ENCODE measurements at places on chromosomes 2 and 18. TPM values are rescaled to one million over a fixed set of nuclear protein-coding genes. Genes with fewer than 3 reads are reported as not detected.

Gene NTSR2
- not detected for total RNA-seq

GRCh38 chr2:27914041-27914804 is 23.7 kb downstream of the BABAM2 start:
- no peak overlapping the region for H3K27ac ChIP-seq
- DNase-seq = no peak
- no peak overlapping the region for H3K4me3 ChIP-seq

GRCh38 chr18:46051731-46052461 is 20.2 kb downstream of the PSTPIP2 start:
- H3K27me3 ChIP-seq = no peaks in the 10 kb centered on the region
- H3K4me1 ChIP-seq = no peaks in the 10 kb centered on the region
- DNase-seq = no peak
- no peak overlapping the region for H3K4me3 ChIP-seq

- H3K4me3 ChIP-seq = no peak overlapping the region
- H3K27ac ChIP-seq = peak overlapping the region; percentile 19
- no peaks in the 10 kb centered on the region for H3K27me3 ChIP-seq
These were observed 127.6 kb upstream of the LYPD1 start for GRCh38 chr2:132797556-132797955.

Gene CEP192
- 39.9 TPM for total RNA-seq

DNA sequence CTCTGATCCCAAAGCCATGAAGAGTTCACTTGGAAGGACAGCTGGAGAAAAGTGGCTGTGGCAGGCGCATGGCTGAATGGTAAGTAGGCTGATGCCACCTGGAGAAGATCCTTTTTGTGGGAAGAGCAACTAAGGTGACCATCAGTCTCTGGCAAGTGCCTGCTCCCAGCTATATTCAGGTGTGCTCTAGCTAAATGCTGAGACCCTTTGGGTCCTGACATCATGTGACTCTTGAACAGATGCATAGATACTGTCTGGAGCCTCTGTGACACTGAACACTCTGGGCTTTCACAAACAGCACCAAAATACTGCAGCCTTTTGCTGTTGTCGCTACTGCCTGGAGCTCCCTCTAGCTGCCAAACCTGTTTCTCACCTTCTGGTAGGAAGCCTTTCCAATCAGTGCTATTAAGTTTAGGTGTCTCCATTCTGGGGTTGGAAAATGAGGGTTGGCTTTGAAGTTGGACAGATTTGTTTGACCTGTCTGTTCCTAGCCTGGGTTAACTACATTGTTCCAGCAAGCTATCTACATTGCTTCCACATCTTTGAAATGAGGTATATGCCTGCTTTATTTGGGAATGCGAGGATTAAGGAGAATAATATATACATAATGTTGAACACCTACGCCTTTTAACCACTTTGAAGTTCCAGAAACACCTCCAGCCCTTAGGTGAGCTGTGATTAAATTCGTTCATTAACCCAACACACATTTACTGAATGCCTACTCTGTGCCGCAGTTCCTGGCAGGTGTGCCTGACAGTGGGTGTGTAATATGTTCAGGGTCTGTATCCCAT is 3.1 kb downstream of the EGR4 start:
- H3K36me3 ChIP-seq = no peaks in the 10 kb centered on the region
- DNase-seq = no peak
- H3K27me3 ChIP-seq = peaks cover 98% of the 10 kb centered on the region
- peaks cover 7% of the 10 kb centered on the region for H3K4me1 ChIP-seq
- H3K27ac ChIP-seq = no peak overlapping the region

DNA sequence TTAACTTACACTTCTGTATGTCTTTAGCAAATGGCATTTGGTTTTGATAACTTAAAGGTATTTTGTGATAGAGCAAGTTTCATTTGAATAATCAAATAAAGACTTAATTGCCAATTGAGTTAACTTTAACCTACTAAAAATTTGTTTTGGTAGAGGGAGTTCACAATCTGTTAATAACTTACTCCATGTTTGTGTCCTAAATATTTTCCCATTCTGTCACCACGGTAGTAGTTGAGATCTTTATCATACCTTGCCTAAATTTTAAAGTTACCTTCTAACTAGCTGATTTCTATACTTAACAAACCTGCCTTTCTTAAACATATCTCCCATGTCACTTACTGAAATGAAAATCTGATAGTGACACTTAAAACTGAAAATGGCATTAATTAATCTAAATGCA is 127.1 kb downstream of the TMEFF2 start:
- no peak overlapping the region for H3K4me3 ChIP-seq
- no peaks in the 10 kb centered on the region for H3K36me3 ChIP-seq
- no peaks in the 10 kb centered on the region for H3K27me3 ChIP-seq
- no peaks in the 10 kb centered on the region for H3K4me1 ChIP-seq
- no peak for DNase-seq

Gene CRYBA2
- not detected for total RNA-seq

- no peak overlapping the region for H3K27ac ChIP-seq
- no peak overlapping the region for H3K4me3 ChIP-seq
- no peaks in the 10 kb centered on the region for H3K27me3 ChIP-seq
- no peak for DNase-seq
- no peaks in the 10 kb centered on the region for H3K36me3 ChIP-seq
- H3K4me1 ChIP-seq = no peaks in the 10 kb centered on the region
These were observed 175.3 kb upstream of the THUMPD2 start for GRCh38 chr2:39954346-39954745.

GRCh38 chr2:162021516-162022058 is 52.4 kb downstream of the DPP4 start:
- no peak for DNase-seq
- no peaks in the 10 kb centered on the region for H3K27me3 ChIP-seq
- no peaks in the 10 kb centered on the region for H3K36me3 ChIP-seq
- peaks cover 11% of the 10 kb centered on the region for H3K4me1 ChIP-seq
- no peak overlapping the region for H3K27ac ChIP-seq

GRCh38 chr2:38528008-38528442 is 74.7 kb downstream of the HNRNPLL start:
- peak; percentile 60 for DNase-seq
- H3K4me3 ChIP-seq = peak overlapping the region; percentile 29
- no peaks in the 10 kb centered on the region for H3K36me3 ChIP-seq
- H3K27ac ChIP-seq = no peak overlapping the region
- peaks cover 26% of the 10 kb centered on the region for H3K4me1 ChIP-seq
- H3K27me3 ChIP-seq = peaks cover 5% of the 10 kb centered on the region

Gene CENPA
- 34.5 TPM for total RNA-seq

DNA sequence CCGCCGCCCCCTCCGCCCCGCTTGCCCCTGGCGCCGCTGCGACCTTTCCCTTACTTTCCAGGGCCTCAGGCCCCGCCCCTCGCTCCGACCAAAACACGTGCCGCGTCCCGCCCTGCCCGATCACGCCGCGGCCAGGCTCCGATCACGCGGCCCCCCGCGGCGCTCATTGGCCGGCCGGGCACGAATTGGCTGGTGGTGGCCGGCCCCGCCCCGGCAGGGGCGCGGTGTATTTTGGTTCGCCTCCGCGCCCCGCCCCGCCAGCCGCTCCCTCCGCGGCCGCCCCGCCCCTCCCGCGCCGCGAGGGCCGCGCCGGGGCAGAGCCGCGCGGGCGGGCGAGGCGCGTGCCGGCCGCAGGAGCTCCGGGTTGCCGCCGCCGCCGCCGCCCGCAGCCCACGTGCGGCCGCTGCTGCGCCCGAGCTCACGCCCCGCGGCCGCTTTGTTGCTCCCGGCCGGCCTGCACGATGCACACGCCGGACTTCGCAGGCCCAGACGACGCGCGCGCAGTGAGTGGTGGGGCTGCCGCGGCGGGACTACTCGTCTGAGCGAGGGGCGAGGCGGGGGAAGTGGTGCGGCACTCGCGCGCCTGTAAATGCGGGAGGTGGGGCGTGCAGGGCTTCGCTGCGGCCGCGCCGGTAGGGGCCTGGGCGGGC is at the start of gene KLF11:
Gene KLF11 (plus strand): TSS at position 295 of the 650 bp plus-strand sequence. CDS start 167 bp downstream, at position 462.
- peak within 1 kb of the TSS; percentile 93 for H3K4me3 ChIP-seq
- peaks cover 7% of the 10 kb centered on the region for H3K36me3 ChIP-seq
- peaks cover 14% of the 10 kb centered on the region for H3K4me1 ChIP-seq
- H3K27me3 ChIP-seq = peaks cover 23% of the 10 kb centered on the region
- DNase-seq = peak; percentile 79

GRCh38 chr2:143410082-143410897 is 281.1 kb downstream of the ARHGAP15 start:
- no peak for DNase-seq
- H3K4me3 ChIP-seq = no peak overlapping the region
- H3K27me3 ChIP-seq = no peaks in the 10 kb centered on the region
- no peaks in the 10 kb centered on the region for H3K36me3 ChIP-seq
- no peak overlapping the region for H3K27ac ChIP-seq

- H3K27me3 ChIP-seq = no peaks in the 10 kb centered on the region
- peaks cover 3% of the 10 kb centered on the region for H3K36me3 ChIP-seq
- no peaks in the 10 kb centered on the region for H3K4me1 ChIP-seq
- H3K4me3 ChIP-seq = no peak overlapping the region
These were observed 341.2 kb upstream of the SLC14A2 start for GRCh38 chr18:45274026-45274425.

DNA sequence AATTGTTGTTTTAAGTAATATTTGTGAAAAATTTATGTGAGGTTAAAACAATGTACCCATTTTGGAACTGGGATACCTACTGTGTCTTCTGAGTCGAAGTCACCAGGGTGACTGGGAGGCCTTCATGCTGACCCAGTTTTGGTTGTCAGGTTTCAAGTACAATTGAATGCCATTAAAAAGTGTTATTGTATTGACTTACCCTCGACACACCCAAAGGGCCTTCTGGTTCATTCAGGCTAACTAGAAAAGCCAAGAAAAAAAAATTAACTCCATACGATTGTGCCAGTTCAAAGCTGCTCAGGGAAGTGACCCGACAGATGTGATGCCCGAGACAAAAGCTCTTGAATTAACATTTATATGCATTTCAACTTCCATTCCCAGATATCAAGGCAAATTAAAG is 190.0 kb downstream of the ST6GAL2 start:
- DNase-seq = no peak
- no peak overlapping the region for H3K27ac ChIP-seq
- H3K36me3 ChIP-seq = no peaks in the 10 kb centered on the region
- no peak overlapping the region for H3K4me3 ChIP-seq
- no peaks in the 10 kb centered on the region for H3K4me1 ChIP-seq
- no peaks in the 10 kb centered on the region for H3K27me3 ChIP-seq

DNA sequence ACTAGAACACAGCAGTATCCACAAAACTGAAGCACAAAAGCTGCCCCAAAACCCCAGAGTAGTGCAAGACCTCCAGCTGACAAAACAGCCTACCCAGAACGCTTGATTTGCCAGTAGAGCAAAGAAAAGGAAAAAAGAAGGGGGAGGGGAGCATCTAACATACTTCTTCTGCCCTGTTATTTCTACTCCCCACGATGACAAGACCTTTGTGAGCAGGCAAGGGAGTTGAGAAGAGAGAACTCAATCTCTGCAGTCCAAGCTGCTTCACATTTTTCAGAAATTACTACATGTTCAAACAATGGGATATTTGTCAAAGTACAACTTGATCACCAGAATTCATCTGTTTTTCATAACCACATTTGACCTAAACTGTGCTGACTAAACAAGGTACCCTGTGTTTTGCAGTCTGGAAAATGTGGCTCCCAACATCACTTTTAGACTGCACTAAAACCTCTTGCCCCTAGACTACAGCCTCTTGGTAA is 286.7 kb downstream of the EXOC6B start:
- peaks cover 5% of the 10 kb centered on the region for H3K36me3 ChIP-seq
- H3K4me3 ChIP-seq = no peak overlapping the region
- DNase-seq = no peak
- H3K4me1 ChIP-seq = peaks cover 13% of the 10 kb centered on the region

- H3K4me1 ChIP-seq = peaks cover 7% of the 10 kb centered on the region
- H3K27ac ChIP-seq = no peak overlapping the region
- H3K4me3 ChIP-seq = peak overlapping the region; percentile 66
- DNase-seq = no peak
- no peaks in the 10 kb centered on the region for H3K36me3 ChIP-seq
These were observed 1.8 kb downstream of the PSTPIP2 start for GRCh38 chr18:46070232-46070631.

Measured in neural crest cell (in vitro differentiated cells).